ENCODE measurements at places on chromosomes 6 and 20.
A peak's percentile ranks its signal among the peaks of the same experiment; 100 is the strongest.

- DNase-seq = no peak
These were observed 18.0 kb upstream of the SIM1 start for GRCh38 chr6:100482698-100483097.

DNA sequence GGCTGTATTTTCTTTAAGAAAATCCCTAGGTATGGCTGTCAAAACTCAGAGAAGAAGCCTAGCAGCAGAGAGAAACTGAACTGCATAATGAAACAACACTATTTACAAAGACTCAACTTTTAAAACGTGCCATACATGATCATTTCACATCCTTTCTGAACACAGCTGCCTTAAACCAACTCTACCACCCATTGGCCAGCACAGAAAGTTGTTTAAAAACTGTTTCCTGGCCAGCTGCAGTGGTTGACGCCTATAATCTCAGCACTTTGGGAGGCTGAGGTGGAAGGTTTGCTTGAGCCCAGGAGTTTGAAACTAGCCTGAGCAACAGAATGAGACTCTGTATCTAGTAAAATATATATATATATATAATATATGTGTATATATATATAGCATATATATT is 336.4 kb upstream of the SOX4 start:
- DNase-seq = no peak

DNA sequence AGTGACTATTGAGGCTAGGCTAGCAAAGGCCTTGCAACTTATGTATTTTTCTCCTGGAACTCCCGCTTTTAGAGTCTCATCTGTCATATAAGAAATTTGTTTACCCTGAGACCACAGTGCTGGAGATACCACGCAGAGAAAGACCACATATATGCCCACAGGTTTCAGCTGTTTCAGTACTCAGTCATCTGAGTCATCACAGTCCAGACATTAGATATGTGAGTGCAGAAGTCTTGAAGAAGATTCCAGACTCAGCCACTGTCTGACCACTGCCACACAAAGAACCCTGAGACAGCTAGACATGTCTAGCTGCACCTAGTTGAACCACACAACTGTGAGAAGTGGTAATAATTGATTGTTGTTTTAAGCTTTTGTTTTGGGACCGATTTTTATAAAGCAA is 648.3 kb downstream of the EPM2A start:
- DNase-seq = no peak

DNA sequence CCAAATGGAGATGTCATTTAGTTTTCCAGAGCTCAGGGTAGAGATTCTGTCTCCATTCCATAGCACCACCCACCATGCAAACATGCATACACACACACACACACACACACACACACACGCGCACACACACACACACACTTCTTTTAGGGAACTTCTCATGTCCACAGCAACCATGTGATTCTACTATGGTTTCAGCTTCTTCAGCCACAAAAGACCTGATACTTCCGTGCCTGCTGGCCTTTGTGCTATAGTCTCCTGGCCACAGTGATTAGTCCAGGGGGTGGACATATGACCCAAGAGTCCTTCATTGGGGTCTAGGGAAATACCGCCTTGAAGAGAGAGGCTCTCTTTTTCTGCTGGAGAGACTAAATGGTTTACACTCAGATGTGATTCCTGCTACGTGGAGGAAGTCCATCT is 53.5 kb downstream of the CARMIL1 start:
- DNase-seq = no peak

DNA sequence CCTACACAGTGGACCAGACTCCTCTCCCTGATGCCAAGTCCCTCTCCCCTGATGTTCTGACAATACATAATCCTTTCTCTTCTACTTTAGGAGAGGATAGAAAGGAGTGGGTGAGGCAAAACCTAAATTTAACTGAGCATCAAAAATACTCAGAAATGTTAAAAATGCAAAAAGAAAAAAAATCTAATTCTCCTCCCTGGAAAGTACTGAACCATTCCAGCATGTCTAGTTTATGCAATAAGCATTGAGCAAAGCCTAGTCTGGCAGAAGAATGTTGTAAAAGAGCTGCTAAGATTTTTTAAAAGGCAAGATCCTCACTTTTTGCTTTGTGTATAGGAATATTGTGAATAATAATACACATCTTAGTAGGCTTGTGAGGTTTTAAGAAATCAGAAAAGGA is 116.6 kb upstream of the STXBP5 start:
- DNase-seq = no peak

GRCh38 chr6:21636876-21637275 is 43.3 kb downstream of the SOX4 start:
- no peak for DNase-seq

DNA sequence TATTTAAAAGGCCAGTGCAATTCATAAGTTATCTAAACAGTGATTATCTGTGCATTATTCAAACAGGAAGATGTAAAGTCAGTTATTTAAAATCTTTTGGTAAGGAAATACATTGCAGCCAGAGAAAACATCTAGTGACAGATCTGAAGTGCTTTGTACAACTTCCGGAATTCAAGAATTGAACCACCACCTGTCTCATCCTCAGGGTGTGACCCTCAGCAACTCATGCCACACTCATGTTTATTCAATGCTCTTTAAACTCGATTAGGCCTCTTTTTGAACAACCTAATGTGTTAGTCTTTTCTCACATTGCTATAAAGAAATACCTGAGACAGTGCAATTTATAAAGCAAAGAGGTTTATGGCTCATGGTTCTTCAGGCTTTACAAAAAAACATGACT is 62.6 kb upstream of the GGTLC1 start:
- no peak for DNase-seq

DNA sequence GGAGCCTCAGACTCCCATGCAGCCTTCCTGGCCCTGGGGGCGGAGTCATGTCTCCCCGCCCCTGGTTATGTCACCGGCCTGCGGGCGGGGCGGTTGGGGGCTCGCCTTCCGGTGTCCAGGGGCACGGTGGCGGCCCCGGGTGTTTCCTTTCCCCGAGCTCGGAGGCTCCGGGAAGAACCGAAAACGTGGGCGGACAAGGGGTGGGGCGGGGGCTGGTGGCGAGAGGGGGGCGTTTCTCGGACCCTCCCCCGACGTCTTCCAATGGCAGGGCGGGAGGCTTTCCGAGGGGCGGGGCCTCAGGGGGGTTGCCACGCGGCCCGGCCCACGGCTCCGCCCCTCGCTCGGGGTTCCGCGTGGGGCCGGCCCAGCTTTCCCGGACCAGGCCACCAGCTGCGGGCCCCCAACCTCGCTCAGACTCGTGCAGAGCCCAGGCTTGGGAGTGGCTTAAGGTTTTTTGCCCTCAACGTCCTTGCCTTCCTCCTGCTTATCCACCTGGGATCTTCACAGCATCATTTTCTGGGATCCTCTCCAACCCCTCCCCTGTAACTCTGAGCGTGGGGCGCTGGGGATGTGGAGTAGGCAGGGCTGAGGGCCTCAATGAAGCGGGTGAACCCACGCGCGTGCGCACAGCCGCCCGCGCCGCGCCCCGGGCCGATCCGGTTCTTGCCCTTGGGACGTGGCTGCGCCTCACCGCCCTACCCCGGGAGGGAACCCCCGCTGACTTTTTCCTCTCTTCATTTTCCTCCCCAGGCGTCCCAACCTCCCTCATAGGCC is 2.1 kb upstream of the NRN1 start:
- peak; percentile 89 for DNase-seq

GRCh38 chr6:116564311-116564710 is 7.0 kb upstream of the RWDD1 start:
- no peak for DNase-seq

GRCh38 chr6:160051390-160051789 is 70.2 kb upstream of the SLC22A1 start:
- no peak for DNase-seq

DNA sequence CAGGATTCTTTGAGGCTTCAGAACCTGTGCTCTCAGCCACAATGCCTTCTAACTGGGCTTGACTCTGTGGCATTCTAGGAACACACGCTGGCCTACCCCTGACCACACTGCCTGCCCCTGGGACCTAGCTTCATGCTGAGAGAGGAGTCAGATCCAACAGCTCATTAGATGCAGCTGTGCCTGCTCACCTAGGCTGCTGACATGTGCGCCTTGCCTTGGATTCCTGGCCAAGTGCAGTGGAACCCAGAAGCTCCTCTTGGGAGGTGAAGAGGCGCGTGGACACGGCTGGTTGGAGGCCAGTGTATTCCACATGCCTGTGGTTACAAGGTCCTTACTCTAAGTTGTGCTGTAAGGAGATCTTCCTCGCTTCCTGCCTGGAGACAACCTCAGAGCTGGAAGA is 24.7 kb upstream of the KCNK16 start:
- no peak for DNase-seq

DNA sequence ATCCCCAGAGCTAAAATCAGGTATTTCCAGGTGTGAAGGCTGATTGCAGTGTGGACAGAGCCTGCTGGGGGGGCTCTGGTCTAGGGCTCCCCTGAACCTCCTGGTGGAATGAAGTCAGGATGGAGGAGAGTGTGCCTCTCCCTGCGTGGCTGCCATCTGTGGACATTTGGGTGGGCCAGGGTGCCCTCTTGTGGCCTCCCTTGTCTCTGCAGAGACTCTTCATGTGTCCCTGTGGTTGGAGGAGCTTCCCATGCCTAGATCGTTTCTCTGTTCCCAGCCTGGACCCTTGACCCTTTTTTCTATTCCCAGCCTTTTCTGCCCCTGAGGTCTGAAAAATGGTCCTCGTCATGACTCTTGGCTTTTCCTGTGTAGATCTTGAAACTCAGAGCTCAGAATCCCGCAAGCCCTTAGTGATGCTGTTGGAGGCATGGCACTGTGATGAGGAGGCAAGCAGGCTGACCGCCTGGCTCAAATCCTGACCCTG is 9.9 kb upstream of the PSMF1 start:
- DNase-seq = peak; percentile 53

GRCh38 chr6:160733050-160733646 is 31.1 kb downstream of the PLG start:
- DNase-seq = peak; percentile 49

GRCh38 chr6:29028821-29029220 is 16.2 kb downstream of the OR2W1 start:
- no peak for DNase-seq

DNA sequence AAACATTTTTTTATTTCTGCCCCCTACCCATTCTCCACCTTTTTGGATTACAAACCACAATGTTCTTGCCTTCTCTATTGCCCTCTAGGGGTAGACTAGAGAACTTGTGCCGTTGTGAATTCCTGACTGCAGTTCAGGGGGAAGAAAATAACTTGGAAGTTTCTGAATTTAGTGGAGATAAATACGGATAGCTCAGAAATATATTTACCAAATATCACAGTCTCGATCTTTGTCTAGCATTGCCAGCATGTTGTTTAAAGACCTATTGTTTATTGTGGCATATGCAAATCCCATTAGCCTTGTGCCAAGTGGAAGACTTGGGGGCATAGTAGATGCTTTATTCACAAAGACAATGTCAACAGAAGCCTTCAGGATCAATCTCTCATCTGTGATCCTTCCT is 154.1 kb upstream of the MMS22L start:
- peak; percentile 15 for DNase-seq

DNA sequence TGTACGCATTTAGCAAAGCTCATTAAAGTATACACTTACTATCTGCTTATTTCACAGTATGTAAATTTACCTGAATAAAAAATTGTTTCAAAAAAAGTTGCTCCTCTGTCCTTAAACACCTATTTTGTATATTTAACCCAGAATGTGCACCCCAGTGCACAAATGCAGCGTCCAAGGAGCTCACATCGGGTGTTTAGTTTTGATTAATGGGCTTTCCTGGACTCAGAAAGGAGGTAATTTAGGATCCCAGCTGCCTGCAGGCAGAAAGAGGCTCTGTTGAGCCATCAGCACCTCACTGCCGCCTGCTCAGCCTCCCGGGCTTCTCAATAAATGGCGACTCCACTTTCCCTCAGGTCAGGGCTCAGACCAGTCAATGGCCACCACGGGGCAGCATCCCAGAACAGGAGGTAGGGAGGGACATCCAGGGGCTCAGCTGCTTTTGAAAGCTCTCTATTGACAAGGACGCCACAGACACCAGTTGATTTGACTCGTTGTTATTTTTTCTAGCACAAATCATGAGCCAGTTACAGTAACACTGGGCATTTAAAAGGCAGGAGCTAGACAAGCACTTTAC is 70.2 kb upstream of the TBC1D7 start:
- DNase-seq = no peak

DNA sequence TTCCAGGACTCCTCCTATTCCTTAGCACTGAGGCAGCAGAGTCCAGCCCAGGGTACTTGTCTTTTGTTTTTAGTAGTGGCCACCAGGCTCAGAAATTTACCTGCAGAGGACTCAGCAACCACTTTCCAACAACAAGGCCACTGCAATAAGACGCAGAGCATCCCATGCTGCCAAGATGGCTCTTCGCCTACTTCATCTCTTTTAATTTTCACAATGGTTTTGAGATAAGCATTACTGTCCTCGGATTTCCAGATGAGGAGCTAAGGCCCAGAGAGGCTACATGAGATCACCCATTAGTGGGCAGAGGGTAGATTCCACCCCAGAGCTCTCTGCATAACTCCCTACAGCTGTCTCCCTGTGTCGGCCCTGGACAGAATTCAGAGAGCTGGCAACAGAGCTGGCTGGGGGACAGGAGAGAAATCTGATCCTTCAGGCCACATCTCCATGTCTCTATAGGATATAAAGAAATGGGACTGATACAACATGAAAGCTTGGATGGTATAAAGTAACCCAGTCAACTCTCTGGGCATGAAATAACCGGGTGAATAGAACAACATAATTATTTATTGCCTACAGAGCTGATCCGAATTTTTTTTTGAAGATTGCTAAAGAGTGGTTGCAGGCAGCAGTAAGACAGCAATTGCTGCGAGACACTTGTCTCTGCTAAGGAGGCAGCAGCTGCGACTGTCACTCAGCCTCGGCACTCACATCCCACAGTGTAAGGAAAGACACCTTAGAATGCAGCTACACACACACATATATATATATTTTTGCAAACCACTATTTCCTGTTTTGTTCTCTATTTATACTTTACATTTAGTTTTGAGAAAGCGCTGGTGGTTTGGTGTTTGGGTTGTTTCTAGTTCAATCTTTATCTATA is 37.2 kb downstream of the SCML4 start:
- peak; percentile 13 for DNase-seq

- DNase-seq = no peak
These were observed 235.6 kb downstream of the ERMARD start for GRCh38 chr6:169986848-169987498.

- DNase-seq = no peak
These were observed 19.9 kb downstream of the RALGAPA2 start for GRCh38 chr20:20692587-20692986.

GRCh38 chr6:40806256-40806864 is 219.2 kb upstream of the LRFN2 start:
- no peak for DNase-seq

- DNase-seq = no peak
These were observed 77.8 kb downstream of the STMND1 start for GRCh38 chr6:17179530-17180073.

DNA sequence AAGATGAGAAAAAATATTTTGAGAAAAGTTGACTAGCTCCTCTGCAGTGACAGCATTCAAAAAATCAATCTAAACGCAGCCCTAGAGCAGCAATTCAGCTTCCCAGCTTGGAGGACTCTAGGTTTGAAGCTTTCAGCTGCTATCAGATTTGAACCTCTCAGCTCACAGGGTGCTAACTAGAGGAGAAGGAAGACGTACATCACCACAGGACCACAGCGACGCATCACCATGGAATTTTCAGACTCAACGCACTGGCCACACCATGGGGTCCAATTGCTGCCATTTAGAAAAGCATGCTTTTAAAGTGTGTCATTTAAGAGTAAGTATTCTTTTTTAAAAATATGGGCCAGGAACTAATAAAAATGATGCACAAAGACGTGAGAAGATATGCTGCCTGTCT is 45.0 kb upstream of the FUCA2 start:
- no peak for DNase-seq
